ENCODE measurements at places on chromosomes 1 and 21.

- no peak for DNase-seq
Observed at GRCh38 chr1:164064501-164064900, 494.5 kb upstream of the PBX1 start.

GRCh38 chr1:115193046-115193828, 103.9 kb upstream of the TSPAN2 start:
- no peak for DNase-seq

DNA sequence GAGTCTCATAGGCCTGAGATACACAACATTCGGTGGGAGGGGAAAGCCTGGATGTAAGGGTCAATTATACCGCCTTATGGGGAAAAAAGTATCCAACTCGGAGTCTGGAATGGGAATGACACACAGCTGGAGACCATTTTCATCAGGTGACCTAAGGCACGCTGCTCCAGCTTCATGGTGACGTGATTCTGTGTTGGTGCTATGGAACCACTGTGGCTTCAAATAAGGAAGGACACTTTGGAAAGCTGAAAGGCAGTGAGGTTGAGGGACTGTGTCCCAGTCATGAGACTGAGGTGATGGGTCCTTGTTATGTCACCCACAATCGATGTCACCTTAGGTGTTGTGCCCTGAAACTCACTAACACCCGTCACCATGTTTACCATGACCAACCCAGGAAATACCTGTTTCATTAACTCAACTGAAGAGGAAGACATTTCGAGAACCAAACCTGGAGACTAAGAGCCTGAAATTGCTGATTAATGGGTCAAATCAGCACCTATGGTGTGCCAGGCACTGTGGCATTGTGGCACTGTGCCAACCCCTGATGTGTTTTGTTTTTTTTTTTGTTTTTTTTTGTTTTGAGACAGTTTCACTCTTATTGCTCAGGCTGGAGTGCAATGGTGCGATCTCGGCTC, 54.5 kb downstream of the IRF2BP2 start:
- DNase-seq = no peak

DNA sequence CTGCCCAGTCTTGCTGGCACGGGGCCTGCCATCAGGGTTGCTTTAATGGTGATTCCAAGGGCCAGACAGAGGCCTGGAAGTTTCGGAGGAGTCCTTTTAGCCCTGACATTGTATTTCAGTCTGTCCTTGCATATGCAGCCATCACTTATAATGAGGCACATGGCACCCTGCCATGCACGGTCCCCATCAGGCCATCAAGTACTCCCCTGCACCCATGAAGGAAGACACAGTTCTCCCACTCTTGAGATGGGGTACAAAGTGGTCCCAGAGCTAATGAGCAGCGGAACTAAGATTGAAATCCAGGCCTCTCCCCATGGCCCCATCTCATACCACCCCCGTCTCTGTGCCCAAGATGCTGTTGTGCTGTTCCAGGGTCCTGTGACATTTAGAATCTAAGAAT, 596.6 kb downstream of the PTPRU start:
- DNase-seq = no peak

DNA sequence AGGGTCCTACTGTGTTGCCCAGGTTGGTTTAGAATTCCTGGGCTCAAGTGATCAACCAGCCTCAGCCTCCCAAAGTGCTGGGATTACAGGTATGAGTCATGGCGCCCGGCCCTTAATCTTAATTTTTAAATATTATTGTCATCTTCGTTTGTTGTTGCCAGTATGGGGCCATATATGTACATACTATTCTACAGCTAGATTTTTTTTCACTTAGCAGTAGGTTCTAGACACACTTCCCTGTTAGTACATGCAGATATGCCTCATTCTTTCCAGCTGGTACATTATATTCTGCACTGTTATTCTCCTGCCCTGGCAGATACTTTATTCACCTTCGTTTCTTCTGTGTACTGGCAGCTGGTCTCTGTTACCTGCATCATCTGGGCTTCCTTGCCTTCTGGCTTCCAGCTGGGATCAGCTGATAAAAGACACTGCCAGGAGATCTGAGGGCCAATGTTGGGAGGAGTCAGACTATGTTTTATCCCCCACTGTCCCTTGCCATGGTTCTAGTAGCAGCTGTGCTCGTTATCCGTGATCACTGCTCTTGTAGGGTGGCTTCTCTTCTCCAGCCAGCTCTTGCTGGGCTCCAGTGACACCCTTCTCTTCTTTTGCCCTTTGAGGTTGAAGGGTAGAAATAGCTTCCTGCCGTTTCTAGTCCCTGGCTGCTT, 24.7 kb downstream of the ST3GAL3 start:
- no peak for DNase-seq

- peak; percentile 78 for DNase-seq
Observed at GRCh38 chr1:207077470-207078377, 10.9 kb upstream of the C4BPB start.

- no peak for DNase-seq
Observed at GRCh38 chr1:79353224-79353623, 346.7 kb upstream of the ADGRL4 start.

DNA sequence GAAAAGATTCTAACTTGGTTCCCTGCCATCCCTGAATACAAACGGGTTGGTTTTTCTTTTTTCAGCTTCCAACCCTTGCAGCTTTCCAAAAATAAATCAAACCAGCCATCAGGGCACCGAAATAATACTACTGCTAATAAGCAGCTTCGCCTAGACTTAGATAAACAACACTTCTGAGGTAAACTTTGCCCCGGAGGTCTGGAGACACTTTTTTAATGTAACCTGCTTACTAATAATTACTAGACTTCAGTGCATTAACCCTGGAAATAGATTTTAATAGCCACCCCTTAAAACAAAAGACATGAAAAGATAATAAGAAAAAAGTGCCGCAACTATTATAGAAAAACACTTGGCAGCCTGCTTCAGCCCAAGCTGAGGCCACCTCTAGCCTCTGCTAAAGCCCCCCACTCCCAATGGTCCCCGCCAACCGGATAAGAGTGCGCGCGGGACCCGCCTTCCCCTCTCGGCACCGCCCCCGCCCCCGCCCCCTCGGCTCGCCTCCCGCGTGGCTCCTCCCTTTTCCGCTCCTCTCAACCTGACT, 405 bp upstream of the GADD45A start:
- DNase-seq = no peak

GRCh38 chr1:10319750-10320149, 79.1 kb upstream of the PGD start:
- no peak for DNase-seq

DNA sequence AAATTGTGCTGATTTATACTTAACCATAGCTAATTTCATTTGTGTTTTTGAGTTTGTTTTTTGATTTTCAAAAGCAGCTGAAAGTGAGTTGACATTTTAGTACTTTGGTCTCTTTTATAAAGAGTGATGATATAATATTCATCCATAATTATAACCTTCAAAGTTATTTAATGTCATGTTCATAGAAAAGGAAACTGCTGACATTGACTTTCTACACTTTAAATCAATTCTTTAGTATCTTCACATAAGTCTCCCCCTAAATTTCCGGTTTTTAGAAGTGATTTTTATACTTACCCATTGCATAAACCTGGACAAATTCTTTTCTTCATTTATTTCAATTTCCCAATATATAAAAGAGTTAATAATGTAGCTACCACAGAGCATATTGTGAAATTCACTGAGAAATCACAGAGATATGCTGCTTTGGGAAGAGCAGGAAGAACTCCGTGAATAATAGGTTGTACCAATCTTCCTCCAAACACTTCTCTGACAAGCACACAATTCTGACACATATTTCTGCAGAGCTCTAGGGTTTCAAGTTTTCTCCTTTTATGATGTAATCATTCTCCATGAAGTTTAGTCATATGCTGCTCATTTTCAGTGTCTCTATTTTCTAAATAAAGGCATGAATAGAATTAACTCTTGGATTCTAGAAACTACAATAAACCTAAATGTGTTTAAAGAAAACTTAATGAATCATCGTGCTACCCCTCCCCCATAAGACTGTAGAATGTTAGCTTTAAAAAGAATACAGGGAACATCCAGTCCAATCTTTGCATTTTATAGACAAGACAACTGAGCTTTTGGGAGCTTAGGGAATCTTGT, 25.6 kb upstream of the CDC42BPA start:
- DNase-seq = no peak

DNA sequence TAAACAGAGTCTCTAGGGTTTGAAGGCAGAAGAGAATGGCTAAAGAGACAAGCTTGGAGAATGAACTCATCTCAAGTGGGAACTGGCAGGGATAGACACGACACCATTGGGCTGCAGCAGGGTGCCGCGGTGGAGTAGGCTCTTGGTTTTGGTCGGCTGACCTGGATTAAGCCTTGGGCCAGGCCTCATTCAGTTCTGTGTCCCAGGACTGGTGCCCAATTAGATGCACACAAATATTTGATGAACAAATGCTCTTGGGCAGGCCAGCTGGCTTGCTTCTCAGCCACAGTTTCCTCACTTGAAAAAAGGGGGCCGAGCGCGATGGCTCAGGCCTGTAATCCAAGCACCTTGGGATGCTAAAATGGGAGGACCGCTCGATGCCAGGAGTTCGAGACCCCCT, 53.4 kb upstream of the CITED4 start:
- no peak for DNase-seq

GRCh38 chr1:182993746-182994145, 29.5 kb upstream of the LAMC1 start:
- DNase-seq = no peak

DNA sequence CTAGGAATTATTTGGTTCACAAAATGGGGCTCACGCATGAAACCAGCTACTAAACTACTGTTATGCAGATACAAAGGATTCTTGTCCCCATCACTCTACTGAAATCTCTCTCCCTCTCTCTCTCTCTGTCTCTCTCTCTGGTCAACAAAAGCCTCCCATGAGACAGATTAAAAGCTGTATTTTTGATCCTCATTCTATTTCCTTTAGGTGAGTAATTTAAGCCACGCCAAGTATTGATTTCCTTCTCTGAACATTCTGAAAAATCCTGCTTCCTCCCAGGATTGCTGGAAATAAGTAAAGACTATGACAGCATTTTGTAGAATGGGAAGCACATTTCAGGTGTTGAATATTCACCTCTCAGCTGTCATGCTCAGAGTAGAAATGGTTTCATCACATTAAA, 43.7 kb downstream of the PRDX6 start:
- no peak for DNase-seq

GRCh38 chr1:8706995-8707396, 110.4 kb downstream of the RERE start:
- no peak for DNase-seq

GRCh38 chr1:2099886-2100779, 49.9 kb downstream of the PRKCZ start:
- DNase-seq = no peak

DNA sequence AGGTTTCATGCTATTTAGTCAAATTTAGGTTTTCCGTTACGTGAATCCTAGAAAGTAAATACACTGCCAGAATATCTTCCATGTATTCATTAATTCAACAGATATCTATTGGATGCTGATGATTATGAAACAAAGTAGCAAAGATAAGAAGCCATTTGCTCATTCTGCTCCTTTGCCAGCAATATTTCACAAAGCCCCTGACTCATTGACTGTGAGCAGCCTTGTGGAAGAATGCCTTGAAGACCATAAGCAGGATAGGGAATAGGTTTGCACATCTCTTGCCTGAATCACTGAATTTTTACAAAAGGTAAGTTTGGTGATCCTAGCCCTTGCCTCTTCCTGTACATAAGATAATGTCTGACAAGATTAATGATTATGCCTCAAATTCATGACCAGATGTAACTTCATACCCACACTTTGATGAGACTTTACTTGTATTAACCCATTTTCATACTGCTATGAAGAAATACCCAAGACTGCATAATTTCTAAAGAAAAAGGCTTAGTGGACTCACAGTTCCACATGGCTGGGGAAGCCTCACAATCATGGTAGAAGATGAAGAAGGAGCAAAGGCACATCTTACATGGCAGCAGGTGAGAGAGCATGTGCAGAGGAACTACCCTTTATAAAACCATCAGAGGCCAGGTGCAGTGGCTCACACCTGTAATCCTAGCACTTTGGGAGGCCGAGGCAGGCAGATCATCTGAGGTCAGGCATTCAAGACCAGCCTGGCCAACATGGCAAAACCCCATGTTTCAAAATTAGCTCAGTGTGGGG, 1.6 kb upstream of the PIGK start:
- DNase-seq = no peak

DNA sequence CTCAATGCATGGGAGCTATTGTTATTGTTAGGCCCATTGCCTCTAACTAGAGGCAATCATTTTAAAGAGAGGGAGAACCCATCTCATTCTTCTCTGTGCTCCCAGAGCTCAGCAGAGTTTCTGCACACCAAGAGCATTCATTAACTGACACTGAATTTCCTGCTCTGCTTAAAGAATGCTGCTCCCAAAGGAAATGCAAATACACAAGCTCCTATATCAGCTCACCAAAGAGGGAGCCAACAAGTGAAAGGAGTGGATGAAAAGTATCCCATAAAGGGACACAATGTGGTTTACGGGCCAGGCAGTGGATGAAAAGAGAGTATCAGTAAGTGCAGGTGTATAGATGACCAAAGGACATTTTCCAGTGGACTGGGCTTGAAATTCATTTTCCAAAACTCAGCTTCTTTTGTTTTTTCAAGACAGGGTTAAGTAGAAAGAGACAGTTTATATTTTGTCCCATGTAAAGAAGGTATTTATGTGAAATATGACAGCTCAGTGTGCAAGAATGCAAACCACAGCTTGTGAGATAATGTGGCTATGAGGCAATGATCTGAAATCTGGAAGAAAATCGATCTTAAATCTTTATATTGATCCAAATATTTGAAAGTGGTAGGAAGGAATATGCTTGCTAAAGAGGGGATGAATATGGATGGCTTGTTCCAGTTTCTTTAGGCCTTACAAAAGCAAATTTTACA, 207.7 kb upstream of the CAMK1G start:
- no peak for DNase-seq

DNA sequence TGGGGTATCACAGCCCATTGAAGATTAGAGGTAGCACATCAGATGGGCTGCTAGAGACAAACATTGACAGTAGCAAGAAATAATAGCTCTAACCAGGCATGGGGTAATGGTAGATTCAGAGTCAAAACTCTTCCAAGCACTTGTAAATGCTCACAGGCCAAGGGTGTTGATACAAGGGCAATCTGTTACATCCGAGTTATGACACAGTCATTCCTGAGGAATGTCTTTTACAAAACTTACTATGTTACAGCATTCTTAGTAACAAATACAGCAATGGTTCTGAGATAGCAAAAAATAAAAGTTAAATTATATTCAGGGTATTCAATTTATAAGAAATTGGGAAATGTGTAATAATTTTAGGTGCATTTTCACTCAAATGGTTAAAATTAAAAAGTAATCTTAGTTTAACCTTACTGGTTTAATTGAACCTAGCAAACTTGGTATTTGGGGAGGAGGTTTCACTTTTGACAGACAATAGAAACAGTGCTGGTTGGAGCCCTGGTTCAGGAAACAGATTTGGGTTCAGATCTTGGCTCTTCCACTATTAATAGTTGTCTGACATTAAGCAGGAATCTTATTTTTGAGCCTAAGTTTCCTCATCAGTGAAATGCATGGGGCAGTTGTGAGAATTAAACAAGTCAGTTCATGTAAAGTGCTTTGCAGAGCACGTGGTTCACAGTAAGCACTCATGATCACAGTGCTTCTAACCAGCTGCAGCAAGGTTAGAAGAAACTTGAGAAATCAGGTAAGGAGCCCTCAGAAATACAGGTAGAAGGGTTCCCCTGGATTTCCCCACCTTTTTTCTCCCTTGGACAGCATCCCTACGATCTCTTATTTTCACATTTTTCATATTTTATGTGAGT, 4.4 kb downstream of the ST3GAL3 start:
- DNase-seq = no peak

GRCh38 chr1:202304375-202304774, 37.4 kb downstream of the UBE2T start:
- no peak for DNase-seq

GRCh38 chr21:25967181-25967900, 203.2 kb downstream of the APP start:
- no peak for DNase-seq

- DNase-seq = no peak
Observed at GRCh38 chr21:43361127-43361492, 65.8 kb downstream of the SIK1 start.
